ENCODE measurements at places on chromosomes 3 and 15.

- peak; percentile 50 for DNase-seq
Measured at GRCh38 chr3:62109534-62109933, 263.8 kb downstream of the FEZF2 start.

DNA sequence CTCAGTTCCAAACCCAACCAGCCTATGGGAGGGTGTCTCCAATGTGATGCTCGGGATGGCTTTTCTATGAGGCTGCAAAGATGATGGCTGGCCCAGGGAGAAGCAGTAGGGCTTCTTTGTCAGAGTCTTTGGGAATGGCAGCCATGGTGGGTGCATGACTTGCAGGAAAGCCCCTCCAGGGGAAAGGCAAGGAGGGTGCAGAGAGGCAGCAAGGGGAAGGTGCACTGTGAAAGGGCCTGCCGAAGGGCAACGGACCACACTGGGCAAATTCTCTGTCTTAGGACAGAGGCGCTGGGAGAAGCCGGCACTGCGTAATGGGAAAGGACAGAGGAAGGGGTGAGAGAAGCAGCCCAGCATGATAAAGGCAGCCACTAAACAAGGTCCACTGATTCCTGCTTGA lies 302.8 kb upstream of the LYSMD4 start:
- DNase-seq = no peak

GRCh38 chr3:30073622-30074021 lies 532.8 kb upstream of the TGFBR2 start:
- DNase-seq = peak; percentile 71

- DNase-seq = peak; percentile 88
Measured at GRCh38 chr3:197501879-197502620, 53.7 kb downstream of the BDH1 start.

DNA sequence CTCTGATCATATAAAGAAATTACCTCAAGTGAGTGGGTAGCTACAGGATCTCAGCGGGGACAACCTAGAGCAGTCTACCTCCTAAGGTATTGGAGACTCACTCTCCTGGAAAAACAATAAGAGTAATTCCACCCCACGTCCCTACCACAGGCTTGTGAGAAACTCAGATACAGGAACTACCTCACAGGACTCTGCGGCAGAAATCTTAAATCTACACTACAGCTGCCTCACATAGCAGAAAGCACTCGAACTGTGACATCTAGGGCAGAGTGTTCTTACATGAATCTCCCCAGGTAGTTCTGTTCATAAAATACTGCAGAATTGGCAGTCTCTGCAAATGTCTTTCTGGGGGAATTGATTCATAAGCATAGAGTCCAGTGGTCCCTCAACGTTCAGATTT lies 382.9 kb upstream of the IL12A start:
- no peak for DNase-seq

GRCh38 chr15:96619174-96619573 lies 288.7 kb downstream of the NR2F2 start:
- no peak for DNase-seq

DNA sequence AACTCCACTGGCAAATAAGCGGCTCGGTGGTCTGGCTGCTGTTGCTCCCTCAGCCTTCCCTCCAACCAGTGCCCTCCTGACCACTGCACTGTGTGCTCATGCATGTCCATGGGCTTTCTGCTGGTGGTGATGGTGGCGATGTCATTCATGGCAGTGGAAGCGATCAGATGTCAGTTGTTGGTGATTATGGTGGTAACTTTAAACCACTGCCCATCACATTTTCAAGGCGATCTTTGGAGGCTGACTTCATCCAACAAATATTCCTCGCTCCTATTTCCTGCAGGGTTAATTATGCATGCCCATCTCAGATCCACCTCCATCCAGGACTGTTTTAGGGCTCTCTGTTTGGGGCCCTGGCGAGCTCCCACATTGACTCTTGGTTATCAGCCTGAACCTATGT lies 13.4 kb upstream of the HCN4 start:
- DNase-seq = no peak

DNA sequence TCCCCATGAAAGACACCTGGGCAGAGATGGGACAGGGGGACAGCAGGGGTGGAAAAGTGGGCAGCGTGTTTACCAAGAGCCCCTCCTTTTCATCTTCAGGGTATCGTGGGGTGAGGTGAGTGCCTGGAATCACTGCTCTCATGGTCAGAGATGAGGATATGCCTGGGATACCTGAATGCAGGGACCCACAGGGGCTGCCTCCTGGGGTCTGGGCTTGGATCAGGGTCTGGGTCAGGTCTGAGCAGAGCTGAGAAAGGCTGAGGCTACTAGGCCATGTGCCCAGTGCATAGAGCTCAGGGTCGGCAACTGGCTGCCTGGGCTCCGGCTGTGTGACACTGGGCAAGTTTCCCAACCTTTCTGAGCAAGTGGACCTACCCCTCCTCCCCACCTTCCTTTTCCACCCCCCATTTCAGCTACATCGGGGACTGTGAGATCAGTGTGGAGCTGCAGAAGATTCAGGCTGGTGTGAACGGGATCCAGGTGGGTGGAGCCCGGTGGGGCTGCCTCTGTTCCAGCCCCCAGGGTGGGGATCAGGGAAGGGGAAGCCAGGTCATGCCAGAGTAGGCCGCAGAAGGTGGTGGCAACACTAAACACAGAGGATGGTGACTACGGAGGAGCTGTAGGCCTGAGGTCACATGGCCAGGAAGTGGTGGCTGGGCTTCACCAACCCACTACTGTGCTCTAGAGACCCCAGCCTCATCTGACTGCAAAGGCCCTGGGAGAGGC lies 24.5 kb downstream of the ESYT3 start:
- no peak for DNase-seq

DNA sequence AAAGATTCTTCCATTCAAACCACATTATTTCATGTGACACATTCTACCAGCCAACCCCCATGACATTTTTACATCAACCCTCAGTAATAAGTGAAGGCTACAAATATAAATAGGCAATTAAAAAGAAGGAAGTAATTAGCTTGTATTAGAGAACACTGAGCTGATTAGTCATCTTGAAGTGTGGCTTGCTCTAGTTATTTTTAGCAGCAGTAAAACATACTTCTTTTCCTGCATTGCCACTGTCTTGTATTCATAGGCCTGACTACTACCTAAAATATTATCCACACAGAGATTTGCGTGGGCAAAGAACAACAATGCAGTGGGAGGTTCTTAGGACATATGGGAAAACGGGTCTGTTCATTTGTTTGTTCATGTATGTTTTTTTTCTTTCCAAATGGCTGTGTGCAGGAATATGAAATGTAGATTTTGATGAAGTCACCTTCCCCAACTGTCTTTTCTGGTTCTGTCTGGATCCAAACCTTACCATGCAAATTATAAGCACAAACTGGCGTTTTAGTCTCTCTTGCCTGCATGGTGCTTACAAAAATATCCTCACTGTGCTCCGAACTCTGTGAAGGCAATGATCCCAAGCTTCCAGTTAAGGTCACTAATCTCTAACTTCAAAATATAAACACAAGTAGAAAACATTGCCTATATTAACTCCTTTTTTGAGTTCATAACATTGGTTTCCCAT lies 31.5 kb upstream of the TM4SF4 start:
- DNase-seq = peak; percentile 82

DNA sequence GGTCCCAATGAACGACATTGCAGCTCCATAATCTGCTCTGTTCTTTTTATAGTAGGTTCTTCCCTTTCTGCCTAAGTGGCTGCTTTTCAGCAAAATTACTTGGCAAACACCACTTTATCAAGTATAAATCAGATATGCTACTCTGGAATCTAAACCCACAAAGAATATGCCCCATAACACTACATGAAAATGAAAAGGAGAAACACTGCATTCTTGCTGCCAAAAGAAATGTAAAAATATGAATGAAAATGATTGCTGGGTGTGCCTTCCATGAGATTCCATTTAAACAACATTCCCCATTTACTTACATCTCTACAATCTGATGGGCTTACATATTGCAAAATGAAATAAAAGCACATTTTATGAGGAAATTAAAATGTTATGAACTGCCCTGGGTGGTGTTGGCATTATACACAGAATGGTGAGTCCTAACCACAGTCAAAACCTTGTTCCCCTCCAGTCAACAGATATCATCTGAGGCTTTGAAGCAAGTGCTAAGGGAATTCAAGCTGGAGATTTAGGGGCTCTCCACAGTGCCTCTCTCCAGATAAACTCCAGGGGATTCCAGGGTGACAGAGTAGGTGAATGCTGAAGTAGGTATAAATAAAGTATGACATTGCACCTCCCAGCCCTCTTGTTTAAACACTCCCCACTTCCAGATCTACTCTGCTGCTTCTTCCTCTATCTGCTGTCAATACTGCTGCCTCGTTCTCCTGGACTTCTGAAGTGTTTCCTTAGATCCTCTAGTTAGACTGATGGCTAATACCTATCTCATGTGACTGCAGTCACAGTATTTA lies 136.5 kb downstream of the RORA start:
- DNase-seq = no peak

- DNase-seq = no peak
Measured at GRCh38 chr3:161212906-161213305, 8.2 kb upstream of the NMD3 start.

DNA sequence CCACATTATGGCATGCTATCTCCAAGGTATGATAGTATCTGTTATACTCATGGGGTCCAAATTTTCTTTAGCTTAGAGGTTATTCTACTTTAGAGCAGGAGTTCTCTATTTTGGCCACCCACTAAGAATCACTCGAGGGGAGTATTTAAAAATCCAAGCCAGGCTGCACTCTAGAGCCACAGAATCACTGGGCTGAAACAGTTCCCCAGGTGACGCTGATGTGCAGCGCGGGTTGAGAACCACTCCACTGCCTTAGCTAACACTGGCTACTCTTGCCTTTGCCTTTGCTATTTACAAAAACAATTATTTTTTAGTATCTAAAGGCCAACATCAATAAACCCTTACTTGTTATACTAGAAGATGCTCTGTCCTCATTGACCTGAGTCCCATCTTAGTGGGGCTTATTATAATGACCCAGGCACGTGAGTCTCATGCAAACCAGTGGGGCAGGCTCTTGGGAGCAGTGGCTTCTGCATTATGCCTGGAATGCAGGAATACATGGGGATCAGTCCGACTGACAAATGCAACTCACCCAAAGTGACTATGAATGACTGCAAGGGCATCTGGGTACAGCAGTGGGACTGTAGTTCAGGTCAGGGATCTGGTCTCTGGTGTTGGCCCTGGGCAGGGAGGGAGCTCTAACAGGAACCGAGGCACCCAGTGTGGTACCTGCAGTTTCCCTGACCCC lies 21.7 kb upstream of the CGNL1 start:
- DNase-seq = no peak

- DNase-seq = no peak
Measured at GRCh38 chr3:58333206-58334012, 717 bp downstream of the PXK start.

DNA sequence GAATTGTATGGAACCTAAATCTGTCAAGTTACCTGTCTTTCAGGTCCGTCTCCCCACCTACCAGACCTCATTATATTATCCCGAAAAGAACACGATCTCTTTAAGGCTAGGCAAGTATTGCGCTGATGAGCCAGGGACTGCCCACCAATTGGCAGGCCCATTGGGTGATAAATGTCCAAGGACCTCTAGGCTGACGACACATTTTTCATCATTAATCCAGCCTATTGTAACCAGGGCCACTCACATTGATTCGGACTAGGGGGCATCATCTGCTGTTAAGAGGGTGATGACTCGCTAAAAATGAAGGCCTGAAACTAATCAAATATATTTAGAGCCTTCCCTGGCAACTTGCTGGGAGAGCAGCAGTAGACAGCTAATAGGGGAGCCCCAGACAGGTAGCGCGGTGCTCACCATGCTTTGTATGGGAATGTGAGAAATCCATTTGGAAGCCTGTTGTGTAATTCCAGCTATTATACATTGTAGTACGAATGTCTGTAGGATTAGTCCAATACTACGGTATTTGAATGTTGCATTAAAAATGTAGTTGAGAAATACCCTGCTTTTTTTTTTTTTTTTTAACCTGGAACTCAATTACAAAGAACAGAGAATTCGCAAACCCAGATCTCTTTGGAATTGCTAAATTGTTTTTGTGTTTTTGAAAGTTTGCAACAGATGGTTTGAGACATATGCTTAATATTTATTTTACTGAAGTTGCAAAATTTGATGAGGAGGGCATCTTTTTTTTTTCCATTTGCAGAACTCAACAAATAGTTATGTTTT lies 156.1 kb downstream of the ROBO2 start:
- no peak for DNase-seq

- no peak for DNase-seq
Measured at GRCh38 chr15:42282344-42282743, 9.1 kb upstream of the TMEM87A start.

GRCh38 chr3:33119891-33120290 lies 6.1 kb downstream of the CRTAP start:
- no peak for DNase-seq

- no peak for DNase-seq
Measured at GRCh38 chr3:193773266-193774220, 180.5 kb downstream of the OPA1 start.

- no peak for DNase-seq
Measured at GRCh38 chr3:156610154-156610553, 55.2 kb upstream of the SSR3 start.

- DNase-seq = no peak
Measured at GRCh38 chr15:60838206-60838605, 359.3 kb upstream of the ICE2 start.

DNA sequence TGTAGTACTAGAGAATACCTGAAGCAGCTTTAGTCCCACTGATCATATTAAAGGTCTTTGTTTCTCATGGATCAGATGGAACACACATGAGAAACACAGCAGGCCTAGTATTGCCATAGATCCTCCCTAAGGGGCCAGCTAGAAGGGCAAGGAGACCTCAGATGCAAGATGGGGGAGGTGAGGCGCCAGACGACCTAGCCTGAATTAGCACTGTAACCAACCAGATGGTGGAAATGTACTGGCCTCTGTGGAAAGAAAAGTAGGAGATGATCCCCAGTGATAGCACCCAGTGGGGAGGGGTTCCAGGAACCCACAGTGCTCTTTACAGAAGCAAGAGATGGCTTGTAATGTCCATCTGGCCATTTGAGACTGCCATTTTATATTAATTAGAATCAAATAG lies 138.2 kb upstream of the ZNF385D start:
- no peak for DNase-seq

GRCh38 chr3:158233791-158234190 lies 123.9 kb downstream of the RSRC1 start:
- DNase-seq = no peak

DNA sequence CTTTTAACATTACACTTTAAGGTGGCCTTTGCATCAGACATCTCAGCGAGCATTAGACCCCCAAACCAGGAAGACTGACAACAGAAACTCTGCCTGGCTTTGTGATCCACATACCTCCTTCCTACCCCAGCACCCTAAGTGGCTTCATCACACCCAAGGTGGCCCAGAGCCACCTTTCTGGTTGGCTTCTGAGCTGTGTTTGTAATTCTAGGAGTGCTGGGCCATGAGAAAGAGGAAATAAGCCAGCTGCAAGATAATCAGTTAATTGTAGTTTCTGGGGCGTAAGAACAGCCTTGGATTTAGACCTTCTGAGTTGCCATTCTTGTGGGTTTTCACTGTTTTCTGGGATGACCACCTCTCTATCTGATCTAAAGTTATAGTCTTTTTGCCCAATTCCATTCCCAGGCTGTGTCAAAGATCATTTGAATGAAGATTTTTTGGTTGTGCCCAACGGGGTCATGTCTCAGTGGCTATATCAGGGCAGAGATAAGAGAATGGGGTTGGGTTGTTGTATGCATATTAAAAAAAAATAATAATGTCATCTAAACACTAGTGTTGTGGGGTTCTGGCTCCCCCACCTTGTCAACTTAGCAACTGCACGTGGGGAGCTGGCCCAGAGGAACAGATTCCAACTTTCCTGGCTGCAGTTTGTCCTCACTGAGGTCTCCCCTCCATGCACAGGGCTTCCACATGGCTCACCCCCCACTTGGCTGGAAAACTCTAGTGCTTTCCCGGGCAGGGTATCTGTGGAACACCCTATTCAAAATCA lies 234.8 kb upstream of the WNT5A start:
- DNase-seq = peak; percentile 8

- DNase-seq = no peak
Measured at GRCh38 chr3:16462679-16463078, 50.8 kb downstream of the RFTN1 start.

All from bronchial epithelial cell (primary cell).